Psoas muscle (tissue), 8 donors: ENCODE measurements at places on chromosomes 6 and 20.
A peak's percentile ranks its signal among the peaks of the same experiment; 100 is the strongest.

GRCh38 chr6:46893648-46894047 lies 28.1 kb downstream of the ADGRF5 start:
- no peaks in the 10 kb centered on the region for H3K4me1 ChIP-seq
- H3K36me3 ChIP-seq: no peaks in the 10 kb centered on the region
- H3K27ac ChIP-seq: no peak overlapping the region
- H3K27me3 ChIP-seq: no peaks in the 10 kb centered on the region
- no peak overlapping the region for H3K4me3 ChIP-seq
- DNase-seq: no peak

GRCh38 chr6:42045538-42046460 lies 4.5 kb upstream of the TAF8 start:
- peak overlapping the region; percentile 41 for H3K4me3 ChIP-seq
- no peaks in the 10 kb centered on the region for H3K36me3 ChIP-seq
- H3K27me3 ChIP-seq: peaks cover 19% of the 10 kb centered on the region
- peaks cover 40% of the 10 kb centered on the region for H3K4me1 ChIP-seq

GRCh38 chr20:53748821-53749421 lies 155.3 kb upstream of the ZNF217 start:
- DNase-seq: no peak
- no peak overlapping the region for H3K27ac ChIP-seq
- H3K4me1 ChIP-seq: no peaks in the 10 kb centered on the region
- H3K27me3 ChIP-seq: no peaks in the 10 kb centered on the region
- no peaks in the 10 kb centered on the region for H3K36me3 ChIP-seq

GRCh38 chr6:31814677-31815024 lies 432 bp downstream of the HSPA1L start:
- DNase-seq: peak; percentile 97
- H3K4me1 ChIP-seq: peaks cover 21% of the 10 kb centered on the region
- H3K4me3 ChIP-seq: peak overlapping the region; percentile 76
- no peaks in the 10 kb centered on the region for H3K27me3 ChIP-seq
- H3K36me3 ChIP-seq: peaks cover 7% of the 10 kb centered on the region

GRCh38 chr6:142195862-142196541 lies 48.9 kb downstream of the VTA1 start:
- H3K4me1 ChIP-seq: no peaks in the 10 kb centered on the region
- H3K27me3 ChIP-seq: no peaks in the 10 kb centered on the region
- H3K27ac ChIP-seq: no peak overlapping the region
- H3K36me3 ChIP-seq: peaks cover 29% of the 10 kb centered on the region

- no peak overlapping the region for H3K4me3 ChIP-seq
- no peaks in the 10 kb centered on the region for H3K4me1 ChIP-seq
- H3K27ac ChIP-seq: no peak overlapping the region
- no peak for DNase-seq
- H3K27me3 ChIP-seq: no peaks in the 10 kb centered on the region
Observed at GRCh38 chr6:114040871-114041270, 69.9 kb upstream of the HDAC2 start.

DNA sequence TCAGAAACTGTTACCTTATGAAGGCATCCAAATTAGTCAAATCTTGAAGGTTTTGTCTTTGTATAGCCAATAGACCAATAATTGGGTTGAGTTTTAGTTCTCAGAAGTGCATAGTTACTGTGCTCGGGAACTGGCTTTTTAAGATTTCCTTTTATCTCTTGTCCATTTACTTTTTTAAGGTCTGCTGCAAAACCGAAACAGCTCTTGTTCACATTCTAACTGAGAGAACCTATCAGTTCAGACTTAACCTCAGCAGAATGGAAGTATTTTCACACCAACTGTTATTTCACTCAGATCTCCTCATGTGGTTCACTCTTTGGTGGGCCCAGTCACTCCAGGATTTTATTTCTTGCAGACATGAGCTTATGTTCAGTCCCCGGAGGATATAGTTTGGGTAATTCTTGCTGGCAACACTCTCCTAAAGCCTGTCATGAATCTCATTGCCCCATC lies 55.5 kb downstream of the TPBG start:
- DNase-seq: no peak
- H3K27me3 ChIP-seq: no peaks in the 10 kb centered on the region
- no peaks in the 10 kb centered on the region for H3K36me3 ChIP-seq
- H3K4me3 ChIP-seq: no peak overlapping the region
- H3K4me1 ChIP-seq: no peaks in the 10 kb centered on the region

GRCh38 chr20:52677216-52677615 lies 294.9 kb upstream of the TSHZ2 start:
- H3K4me1 ChIP-seq: no peaks in the 10 kb centered on the region
- no peak overlapping the region for H3K4me3 ChIP-seq
- no peaks in the 10 kb centered on the region for H3K27me3 ChIP-seq
- no peaks in the 10 kb centered on the region for H3K36me3 ChIP-seq
- no peak for DNase-seq
- no peak overlapping the region for H3K27ac ChIP-seq

GRCh38 chr20:35592339-35592974 lies 23.2 kb upstream of the SPAG4 start:
- H3K4me1 ChIP-seq: no peaks in the 10 kb centered on the region
- H3K27ac ChIP-seq: no peak overlapping the region
- H3K27me3 ChIP-seq: no peaks in the 10 kb centered on the region
- no peak overlapping the region for H3K4me3 ChIP-seq
- no peaks in the 10 kb centered on the region for H3K36me3 ChIP-seq
- DNase-seq: no peak

GRCh38 chr6:140275725-140276124 lies 901.3 kb upstream of the CITED2 start:
- no peaks in the 10 kb centered on the region for H3K27me3 ChIP-seq
- H3K36me3 ChIP-seq: no peaks in the 10 kb centered on the region
- no peaks in the 10 kb centered on the region for H3K4me1 ChIP-seq
- H3K4me3 ChIP-seq: no peak overlapping the region
- no peak for DNase-seq

DNA sequence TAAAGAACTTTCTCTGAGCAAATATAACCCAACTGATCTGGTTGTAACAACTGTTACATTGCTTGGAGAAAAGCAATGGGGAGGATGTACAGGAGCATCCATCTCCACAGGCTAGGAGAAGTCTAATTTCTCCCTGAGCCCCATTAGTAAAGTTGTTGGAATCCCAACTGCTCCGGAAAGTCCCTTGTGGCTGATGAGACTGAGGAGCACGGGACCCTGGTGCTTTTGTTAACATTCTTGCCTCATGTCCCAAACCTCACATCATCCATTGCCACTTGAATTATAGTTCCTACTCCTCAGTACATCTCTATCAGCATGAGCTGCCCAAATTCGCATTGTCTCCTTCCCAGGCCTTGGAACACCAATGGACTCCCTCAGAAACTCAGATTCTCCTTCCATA lies 260.6 kb upstream of the BMP2 start:
- H3K36me3 ChIP-seq: no peaks in the 10 kb centered on the region
- no peak for DNase-seq
- H3K4me1 ChIP-seq: no peaks in the 10 kb centered on the region
- H3K4me3 ChIP-seq: no peak overlapping the region
- H3K27me3 ChIP-seq: no peaks in the 10 kb centered on the region
- no peak overlapping the region for H3K27ac ChIP-seq

GRCh38 chr20:9276966-9277468 lies 208.1 kb downstream of the PLCB4 start:
- H3K27me3 ChIP-seq: no peaks in the 10 kb centered on the region
- H3K4me1 ChIP-seq: peaks cover 4% of the 10 kb centered on the region
- DNase-seq: no peak

- no peak for DNase-seq
- H3K27ac ChIP-seq: no peak overlapping the region
- H3K36me3 ChIP-seq: no peaks in the 10 kb centered on the region
- H3K4me1 ChIP-seq: peaks cover 12% of the 10 kb centered on the region
Observed at GRCh38 chr6:46501136-46502089, 10.2 kb upstream of the RCAN2 start.

DNA sequence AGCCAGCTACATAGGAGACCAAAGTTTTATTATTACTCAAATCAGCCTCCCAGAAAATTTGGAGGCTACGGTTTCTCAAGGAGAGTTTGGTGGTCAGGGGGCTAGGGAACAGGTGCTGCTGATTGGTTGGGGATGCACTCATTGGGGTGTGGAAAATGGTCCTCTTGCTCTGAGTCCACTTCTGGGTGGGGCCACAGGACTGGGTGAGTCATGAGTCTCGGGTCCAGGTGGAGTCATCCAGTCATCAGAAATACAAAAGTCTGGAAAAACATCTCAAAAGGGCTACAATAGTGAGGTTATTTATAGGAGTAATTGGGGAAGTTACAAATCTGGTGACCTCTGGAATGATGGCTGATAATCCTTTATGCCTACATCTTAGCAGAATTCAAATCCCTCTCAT lies 54.3 kb upstream of the SLC22A16 start:
- no peak for DNase-seq
- H3K27ac ChIP-seq: no peak overlapping the region
- H3K4me3 ChIP-seq: no peak overlapping the region
- H3K4me1 ChIP-seq: no peaks in the 10 kb centered on the region
- no peaks in the 10 kb centered on the region for H3K36me3 ChIP-seq
- no peaks in the 10 kb centered on the region for H3K27me3 ChIP-seq

DNA sequence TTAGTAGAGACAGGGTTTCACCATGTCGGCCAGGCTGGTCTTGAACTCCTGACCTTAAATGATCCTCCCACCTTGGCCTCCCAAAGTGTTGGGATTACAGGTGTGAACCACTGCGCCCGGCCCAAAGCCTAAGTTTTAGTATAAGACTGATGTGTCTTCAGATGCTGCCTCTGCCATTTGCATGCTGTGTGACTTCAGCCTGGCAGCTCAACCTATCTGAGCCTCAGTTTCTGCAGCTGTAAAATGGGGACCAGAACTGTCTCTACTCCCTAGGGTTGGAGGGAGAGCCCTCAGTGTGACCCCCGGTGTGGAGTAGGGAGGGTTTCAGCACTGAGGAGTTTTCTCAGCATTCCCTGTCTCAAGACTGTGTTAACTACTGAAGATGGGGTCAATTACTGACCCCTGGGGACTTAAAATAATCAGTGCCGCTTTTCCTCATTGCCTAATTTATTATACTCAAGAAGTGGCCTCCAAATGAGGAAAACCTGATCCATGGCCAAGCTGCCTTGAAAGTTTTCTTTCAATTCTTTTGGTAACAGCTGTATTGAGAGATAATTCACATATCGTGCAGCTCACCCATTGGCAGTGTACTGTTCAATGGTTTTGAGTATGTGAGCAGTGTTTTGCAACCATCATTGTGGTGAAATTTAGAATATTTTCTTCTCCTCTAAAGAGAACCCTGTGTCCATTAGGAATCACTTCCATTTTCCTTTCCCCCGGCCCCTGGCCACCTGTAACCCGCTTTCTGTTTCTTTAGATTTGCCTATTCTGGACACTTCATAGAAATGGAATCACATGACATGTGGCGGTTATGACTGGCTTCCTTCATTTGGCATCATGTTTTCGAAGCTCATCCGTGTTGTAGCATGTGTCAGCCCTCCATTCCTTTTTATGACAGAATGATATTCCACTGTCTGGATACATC lies 64.8 kb downstream of the PHACTR3 start:
- no peaks in the 10 kb centered on the region for H3K27me3 ChIP-seq
- no peak overlapping the region for H3K4me3 ChIP-seq
- no peaks in the 10 kb centered on the region for H3K36me3 ChIP-seq
- H3K27ac ChIP-seq: no peak overlapping the region

GRCh38 chr20:4625687-4626086 lies 96.0 kb upstream of the PRND start:
- H3K27me3 ChIP-seq: no peaks in the 10 kb centered on the region
- H3K4me3 ChIP-seq: no peak overlapping the region
- no peaks in the 10 kb centered on the region for H3K36me3 ChIP-seq

DNA sequence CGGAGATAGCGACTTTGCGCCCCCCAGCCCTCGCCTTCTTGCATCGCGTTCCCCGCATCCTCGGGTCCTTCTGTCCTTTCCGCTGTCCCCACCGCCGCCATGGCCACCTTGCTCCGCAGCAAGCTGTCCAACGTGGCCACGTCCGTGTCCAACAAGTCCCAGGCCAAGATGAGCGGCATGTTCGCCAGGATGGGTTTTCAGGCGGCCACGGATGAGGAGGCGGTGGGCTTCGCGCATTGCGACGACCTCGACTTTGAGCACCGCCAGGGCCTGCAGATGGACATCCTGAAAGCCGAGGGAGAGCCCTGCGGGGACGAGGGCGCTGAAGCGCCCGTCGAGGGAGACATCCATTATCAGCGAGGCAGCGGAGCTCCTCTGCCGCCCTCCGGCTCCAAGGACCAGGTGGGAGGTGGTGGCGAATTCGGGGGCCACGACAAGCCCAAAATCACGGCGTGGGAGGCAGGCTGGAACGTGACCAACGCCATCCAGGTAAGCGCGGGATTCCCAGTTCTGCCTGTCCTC lies 401 bp downstream of the SLC32A1 start:
- no peaks in the 10 kb centered on the region for H3K4me1 ChIP-seq
- peaks cover 6% of the 10 kb centered on the region for H3K27me3 ChIP-seq
- DNase-seq: no peak
- H3K27ac ChIP-seq: no peak overlapping the region

DNA sequence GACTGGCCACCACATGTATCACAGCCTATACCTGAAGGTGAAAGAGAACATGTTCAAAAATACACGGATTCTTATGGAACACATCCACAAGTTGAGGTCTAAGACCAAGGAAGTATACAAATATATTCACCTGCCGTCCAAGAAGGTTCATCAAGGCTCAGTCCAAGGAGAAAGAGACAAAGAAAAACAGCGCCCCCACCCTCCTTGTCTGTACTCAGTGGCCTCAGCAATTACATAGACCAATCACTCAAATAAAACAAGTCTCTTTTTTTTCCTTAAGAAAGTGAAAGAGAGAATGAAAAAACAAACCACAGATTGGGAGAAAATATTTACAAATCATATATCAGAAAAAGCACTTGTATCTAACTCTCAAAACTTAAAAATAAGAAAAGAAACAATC lies 19.5 kb downstream of the CPXM1 start:
- DNase-seq: no peak
- H3K27ac ChIP-seq: no peak overlapping the region
- H3K4me1 ChIP-seq: no peaks in the 10 kb centered on the region
- peaks cover 2% of the 10 kb centered on the region for H3K27me3 ChIP-seq
- no peaks in the 10 kb centered on the region for H3K36me3 ChIP-seq

DNA sequence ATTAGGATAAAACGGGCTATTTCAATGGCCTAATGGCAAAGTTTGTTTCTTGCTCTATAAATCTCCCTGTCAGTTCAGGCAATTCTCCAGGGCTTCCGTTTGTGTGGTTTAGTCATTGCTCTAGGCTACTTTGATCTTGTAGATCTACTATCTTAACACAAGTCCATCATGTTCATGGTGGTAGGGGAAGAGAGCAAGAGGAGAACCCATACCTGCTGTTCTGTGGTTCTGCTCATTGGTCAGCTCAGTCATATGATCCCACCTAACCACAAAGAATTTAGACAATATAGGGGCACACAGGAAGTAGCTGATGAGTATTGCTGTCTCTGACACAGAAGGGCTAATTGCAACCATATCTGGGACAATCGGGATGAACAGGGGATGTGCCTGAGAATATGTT lies 4.9 kb upstream of the DEK start:
- H3K27ac ChIP-seq: peak overlapping the region; percentile 21
- peaks cover 11% of the 10 kb centered on the region for H3K4me1 ChIP-seq
- H3K36me3 ChIP-seq: no peaks in the 10 kb centered on the region
- H3K4me3 ChIP-seq: no peak overlapping the region
